Stomach (tissue), 19 donors: ENCODE measurements at places on chromosomes 6 and 20. TPM values are rescaled to one million over a fixed set of nuclear protein-coding genes. Genes with fewer than 3 reads are reported as not detected.

Gene TREM2
- not detected for total RNA-seq

Gene DAAM2
- 9.3 TPM for total RNA-seq

GRCh38 chr20:62466072-62466760 lies 9.6 kb downstream of the GATA5 start:
- no peak for DNase-seq
- peaks cover 47% of the 10 kb centered on the region for H3K27me3 ChIP-seq
- H3K36me3 ChIP-seq = peaks cover 31% of the 10 kb centered on the region
- H3K27ac ChIP-seq = no peak overlapping the region
- H3K4me1 ChIP-seq = peaks cover 24% of the 10 kb centered on the region

- no peak for DNase-seq
- H3K27ac ChIP-seq = no peak overlapping the region
- peaks cover 66% of the 10 kb centered on the region for H3K27me3 ChIP-seq
- no peak overlapping the region for H3K4me3 ChIP-seq
These were observed 5.8 kb upstream of the SRXN1 start for GRCh38 chr20:658731-659291.

- no peak for DNase-seq
- H3K36me3 ChIP-seq = no peaks in the 10 kb centered on the region
- no peaks in the 10 kb centered on the region for H3K27me3 ChIP-seq
- H3K4me1 ChIP-seq = no peaks in the 10 kb centered on the region
These were observed 1286.2 kb upstream of the EYS start for GRCh38 chr6:66993272-66993671.

GRCh38 chr6:12162213-12162612 lies 127.9 kb upstream of the EDN1 start:
- H3K4me3 ChIP-seq = no peak overlapping the region
- no peak for DNase-seq
- no peaks in the 10 kb centered on the region for H3K27me3 ChIP-seq
- H3K4me1 ChIP-seq = no peaks in the 10 kb centered on the region

GRCh38 chr6:48798296-48798695 lies 664.8 kb downstream of the MMUT start:
- H3K27me3 ChIP-seq = no peaks in the 10 kb centered on the region
- H3K27ac ChIP-seq = no peak overlapping the region
- DNase-seq = no peak
- no peak overlapping the region for H3K4me3 ChIP-seq

DNA sequence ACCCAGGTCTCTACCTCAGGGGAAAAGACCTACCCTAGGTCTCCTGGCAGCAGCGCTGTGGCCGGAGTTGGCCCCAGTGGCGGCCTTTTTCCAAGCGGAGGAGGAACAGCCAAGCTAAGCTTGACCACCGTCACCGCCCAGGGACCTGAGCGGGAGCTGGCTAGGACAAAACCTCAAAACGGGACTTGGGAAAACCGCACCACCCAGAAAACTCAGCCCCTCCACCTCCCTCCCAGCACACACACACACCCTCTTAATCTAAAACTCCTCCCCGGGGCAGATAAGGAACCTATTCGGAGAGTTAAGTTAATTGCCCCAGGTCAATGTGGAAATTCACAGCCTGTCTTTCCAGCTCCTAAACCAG lies 2.7 kb upstream of the TRERF1 start:
- H3K27me3 ChIP-seq = no peaks in the 10 kb centered on the region
- no peaks in the 10 kb centered on the region for H3K36me3 ChIP-seq
- H3K4me1 ChIP-seq = peaks cover 38% of the 10 kb centered on the region
- peak overlapping the region; percentile 85 for H3K4me3 ChIP-seq

GRCh38 chr6:26032340-26033084 lies 54.7 kb upstream of the HFE start:
- peak overlapping the region; percentile 51 for H3K4me3 ChIP-seq
- H3K27ac ChIP-seq = peak overlapping the region; percentile 92
- no peaks in the 10 kb centered on the region for H3K36me3 ChIP-seq
- H3K27me3 ChIP-seq = no peaks in the 10 kb centered on the region

GRCh38 chr6:92024110-92024509 lies 1395.2 kb downstream of the EPHA7 start:
- H3K4me3 ChIP-seq = no peak overlapping the region
- no peaks in the 10 kb centered on the region for H3K4me1 ChIP-seq
- DNase-seq = no peak
- H3K27ac ChIP-seq = no peak overlapping the region
- H3K27me3 ChIP-seq = no peaks in the 10 kb centered on the region
